ENCODE measurements at places on chromosomes 16 and 17.

DNA sequence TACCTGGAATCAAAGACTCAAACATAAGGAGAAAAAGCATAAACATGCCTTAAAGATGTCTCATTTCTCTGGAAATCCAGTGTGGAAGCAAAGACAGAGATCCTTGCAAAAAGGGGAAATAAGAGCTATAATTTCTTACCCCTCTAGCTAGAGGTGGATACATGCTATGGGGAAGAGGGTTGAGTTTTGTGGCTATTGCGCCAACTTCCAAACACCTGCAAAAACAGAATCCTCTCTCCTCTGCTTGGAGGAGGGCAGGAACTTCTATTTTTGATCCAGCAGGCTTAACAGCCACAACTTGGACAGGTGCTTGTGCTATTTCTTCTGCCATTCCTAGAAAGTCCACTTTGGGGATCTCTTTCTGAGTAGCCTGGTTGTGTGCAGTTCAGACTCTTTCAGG lies 21.5 kb upstream of the NUDT7 start:
- no peak for DNase-seq

GRCh38 chr16:81495321-81496234 lies 51.0 kb downstream of the CMIP start:
- DNase-seq: peak; percentile 93

DNA sequence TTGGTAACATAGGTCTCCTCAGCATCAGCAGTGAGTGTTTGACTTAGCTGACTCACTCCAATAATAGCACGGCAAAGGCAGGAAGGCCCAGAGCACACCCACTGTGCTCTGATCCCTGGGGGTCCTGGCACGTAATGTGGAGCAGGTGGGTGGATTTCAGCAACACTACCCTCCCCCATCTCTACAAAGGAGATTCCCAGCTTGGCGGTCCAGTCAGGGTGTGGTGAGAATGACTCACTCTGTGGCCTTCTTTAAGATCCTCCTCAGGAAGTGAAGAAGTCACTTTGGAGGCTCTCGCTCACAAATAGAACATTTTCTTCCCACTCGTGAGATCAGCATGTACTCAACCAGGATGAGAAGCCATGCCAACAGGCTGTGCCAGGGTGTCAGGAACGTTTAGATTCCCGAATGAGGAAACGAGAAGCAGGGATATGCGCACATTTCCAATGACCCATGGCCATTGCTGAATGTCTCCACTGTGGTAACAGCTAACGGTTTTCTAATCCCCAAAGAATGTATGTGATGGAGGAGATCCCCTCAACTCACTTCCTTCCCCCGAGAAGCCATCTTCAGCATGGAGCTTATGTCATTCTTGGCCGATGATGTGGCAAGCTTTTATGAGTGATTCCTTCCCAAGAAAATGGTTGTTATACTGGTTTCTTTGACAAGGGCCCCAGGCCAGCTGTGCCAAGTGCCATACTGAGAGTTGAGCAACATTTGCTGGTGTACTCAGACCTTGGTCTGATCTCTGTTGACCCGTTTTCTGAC lies 365.2 kb downstream of the C16orf95 start:
- no peak for DNase-seq

DNA sequence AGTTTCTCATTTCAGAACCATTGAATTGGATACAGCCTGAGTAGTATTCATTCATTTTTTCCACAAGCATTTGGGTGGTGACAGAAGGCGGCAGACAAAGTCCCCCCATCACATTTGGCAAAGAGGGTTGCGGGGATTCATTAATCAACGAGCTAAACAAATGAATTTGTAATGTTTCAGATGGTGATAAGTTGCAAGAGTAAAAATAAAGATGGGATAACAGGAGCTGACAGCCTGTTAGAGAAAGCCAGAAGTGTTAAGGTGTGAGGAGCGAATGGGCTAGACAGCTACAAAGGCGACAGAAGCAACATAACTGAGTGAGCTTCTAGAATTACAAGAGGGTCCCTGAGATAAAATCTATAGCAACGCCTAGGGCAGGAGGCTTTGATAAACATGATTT lies 342.8 kb upstream of the HSBP1 start:
- no peak for DNase-seq

DNA sequence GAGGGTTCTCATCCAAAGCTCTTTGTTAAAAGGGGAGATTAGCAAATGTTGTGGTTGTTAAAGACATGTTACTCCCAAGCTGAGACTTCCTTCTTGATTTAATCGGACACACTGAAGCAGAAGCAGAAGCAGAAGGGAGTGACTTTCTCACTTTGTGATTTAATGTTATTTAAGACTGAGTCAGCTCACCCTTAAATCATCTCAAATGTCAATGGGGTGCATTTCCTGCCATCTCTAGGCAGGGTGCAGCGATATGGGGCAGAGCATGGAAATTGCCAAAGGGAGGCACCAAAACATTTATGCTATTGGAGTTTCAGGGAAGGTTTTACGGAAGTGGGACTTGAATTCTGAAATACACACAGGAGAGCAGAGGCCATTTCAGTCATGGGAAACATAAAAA lies 283.6 kb downstream of the ABCC12 start:
- DNase-seq: no peak

GRCh38 chr17:39836117-39836516 lies 28.0 kb downstream of the IKZF3 start:
- no peak for DNase-seq

- DNase-seq: no peak
Observed at GRCh38 chr16:8958344-8959167, 5.2 kb downstream of the USP7 start.

DNA sequence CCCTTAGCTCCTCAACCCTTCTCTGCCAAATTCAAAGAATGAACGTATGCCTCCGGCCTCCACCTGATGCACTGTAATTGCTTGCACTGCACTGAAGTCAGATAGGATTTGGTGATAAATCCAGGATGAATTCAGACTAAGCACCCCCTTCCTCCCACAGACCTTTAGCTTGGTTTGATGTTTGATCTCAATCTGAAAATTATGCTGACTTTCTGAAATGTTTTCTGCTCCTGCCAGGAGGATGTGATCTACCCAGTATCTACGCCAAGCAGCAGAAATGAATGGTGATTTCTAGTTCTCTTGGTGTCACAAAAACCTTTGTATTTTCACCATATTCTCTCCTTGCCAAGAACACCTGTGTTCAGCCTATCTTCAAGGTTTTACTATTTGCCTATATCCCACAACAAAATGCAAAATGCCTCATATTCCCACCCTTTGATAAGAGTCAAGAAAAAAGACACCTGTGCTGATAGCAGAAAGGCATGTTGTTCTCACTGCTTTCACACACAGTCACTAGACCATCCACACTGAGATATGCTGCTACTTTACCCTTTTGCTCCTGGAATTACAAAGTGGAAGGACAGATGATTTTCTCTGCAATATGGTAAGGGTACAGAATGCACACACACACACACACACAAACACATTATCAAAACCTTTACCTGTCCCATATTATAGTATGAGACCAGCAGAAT lies 14.7 kb downstream of the RFFL start:
- DNase-seq: no peak

- DNase-seq: no peak
Observed at GRCh38 chr16:23876256-23876896, 40.6 kb downstream of the PRKCB start.

DNA sequence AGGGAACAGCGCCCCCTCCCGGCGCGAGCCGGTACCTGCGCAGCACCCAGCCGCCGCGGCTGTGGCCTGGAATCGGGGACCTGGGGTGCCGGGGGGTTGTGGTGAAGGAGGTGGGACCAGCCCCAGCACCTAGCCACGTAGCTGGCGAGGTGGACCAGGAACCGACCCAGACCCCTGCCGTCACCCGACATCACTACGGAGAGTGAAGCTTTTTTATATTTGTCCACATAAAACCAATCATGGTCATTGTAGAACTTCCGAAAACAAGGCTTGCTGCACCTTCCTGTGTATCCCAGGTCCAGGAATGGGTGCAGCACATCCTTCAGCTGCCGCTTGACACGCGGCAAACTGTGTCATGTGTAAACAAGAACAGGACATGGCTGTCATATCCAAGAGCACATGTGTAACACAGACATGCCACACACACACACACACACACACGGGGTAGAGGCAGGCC lies 1.3 kb downstream of the HBQ1 start:
- DNase-seq: no peak

- DNase-seq: no peak
Observed at GRCh38 chr17:68381076-68381900, 76.0 kb downstream of the WIPI1 start.

DNA sequence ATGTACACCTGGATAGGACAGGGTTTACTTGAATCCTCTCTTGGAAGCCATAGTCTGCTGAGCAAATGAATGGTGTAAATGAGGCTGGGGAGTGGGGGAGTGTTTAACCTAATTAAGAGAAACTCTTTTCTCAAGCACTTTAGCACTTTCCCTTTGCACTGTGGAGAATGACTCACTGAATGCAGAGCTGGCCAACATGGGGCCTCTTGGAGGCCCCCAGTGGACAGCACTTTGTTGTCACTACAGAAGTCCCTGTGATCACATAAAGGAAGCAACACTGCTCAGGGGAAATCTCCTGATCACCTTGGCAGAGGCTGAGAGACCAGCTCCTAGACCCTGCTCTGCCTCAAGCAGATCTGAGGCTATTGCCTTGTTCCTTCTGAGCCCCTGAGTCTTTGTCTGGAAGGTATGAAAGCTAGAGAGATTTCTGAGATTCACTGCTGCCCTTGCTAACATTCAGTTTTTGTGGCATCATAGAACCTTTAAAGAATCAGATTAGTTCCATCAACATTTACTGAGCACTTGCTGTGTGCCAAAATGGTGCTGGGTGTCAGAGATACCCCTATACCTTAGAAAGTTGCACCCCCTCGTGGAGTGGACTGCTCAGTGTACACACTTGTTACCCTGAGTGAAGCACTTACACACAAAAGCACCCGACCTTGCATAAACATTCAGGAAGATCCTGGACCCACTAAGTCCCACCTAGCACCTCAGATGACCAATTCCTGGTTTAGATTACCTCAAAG lies 230.1 kb upstream of the CCL2 start:
- no peak for DNase-seq

DNA sequence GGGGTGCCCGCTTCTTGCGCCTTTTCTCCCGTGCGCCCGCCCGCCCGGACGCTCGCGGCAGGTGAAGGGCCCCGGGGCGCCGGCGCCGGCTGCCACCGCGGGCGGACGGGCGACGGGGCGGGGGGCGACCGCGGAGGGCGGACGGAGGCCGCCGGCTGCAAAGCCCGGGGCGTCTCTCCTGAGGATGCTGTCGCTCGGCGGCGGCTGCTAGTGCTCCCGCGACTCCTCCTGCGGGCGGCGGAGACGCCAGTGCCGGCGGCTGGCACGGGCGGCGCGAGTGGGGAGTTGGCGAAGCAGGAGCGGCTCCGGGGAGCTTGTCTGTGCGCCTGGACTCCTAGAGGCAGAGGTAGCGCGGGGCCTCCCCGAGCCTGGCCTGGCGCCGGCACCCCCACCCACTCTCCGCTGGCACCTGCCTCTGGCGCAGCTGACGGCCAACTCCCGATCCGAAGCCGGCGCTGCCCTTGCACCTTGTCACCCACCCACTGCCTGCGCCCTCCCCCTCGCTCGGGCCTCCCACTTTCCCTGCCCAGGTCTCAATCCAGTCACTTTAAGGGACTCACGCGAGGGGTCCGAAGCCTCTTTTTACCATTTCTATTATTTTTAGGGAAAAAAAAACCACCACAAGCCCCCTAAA lies at the start of gene FAM20A:
TSS of gene FAM20A (minus strand) at position 437 of the 634 bp plus-strand sequence. CDS start 701 bp downstream, outside the sequence.
- no peak for DNase-seq

DNA sequence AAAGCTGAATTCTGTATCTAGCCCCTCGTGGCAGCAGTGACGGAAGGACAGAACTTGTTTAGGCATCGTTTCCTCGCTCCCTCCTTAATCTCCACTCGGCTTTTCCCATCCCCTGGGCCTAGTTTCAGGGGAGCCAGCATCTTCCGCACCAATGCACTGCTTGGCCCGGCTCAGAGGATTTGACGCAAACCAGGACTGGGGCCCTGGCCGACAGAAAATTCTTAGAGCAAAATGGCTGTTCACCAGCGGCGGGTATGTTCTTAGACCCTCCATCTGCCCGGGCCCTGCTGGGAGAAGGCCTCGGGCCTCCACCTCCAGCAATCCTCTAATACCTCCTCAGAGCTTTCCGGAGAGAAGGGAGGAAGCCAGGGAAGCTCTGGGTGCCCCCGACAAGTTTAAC lies 54.6 kb downstream of the TBC1D16 start:
- no peak for DNase-seq

DNA sequence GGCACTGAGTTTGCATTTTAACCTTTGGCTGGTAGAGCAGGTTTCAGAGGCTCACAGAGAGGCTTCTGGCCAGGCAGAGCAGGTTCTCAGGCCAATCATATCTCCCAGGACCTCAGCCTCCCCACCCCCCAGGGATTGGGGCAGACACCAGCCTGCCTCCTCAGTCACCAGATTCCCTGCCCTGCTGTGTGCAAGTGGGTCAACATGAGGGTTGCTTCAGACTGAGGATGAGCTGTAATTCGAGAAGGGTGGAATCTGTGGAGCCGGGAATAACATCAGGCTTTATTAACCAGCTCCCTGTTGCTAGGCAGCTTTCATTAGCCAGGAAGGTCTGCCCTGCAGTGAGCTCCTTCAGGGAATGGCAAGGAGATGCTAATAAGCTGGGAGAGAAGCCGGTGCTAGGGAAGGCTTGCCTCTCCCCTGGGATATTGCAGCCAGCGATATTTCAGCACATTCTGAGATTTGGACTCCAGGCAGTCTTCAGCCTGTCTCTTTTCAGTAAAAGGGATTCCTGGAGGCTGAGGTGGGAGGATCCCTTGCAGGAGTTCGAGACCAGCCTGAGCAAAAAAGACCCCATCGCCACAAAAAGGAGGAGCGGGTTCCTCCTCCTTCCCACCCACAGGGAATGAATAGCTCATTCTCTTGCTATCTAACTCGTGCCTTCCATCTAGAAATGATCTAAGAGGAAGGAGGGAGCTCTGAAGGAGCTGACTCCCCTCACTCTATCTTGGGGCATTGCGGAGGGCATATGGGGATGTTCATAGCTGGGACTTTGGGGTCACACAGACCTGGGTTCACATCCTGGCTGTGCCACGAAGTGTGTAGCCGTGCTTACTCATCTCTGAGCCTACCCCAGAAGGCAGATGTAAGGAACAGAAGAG lies 10.7 kb downstream of the SGSM2 start:
- DNase-seq: no peak

- no peak for DNase-seq
Observed at GRCh38 chr16:13795131-13795530, 124.8 kb upstream of the ERCC4 start.

DNA sequence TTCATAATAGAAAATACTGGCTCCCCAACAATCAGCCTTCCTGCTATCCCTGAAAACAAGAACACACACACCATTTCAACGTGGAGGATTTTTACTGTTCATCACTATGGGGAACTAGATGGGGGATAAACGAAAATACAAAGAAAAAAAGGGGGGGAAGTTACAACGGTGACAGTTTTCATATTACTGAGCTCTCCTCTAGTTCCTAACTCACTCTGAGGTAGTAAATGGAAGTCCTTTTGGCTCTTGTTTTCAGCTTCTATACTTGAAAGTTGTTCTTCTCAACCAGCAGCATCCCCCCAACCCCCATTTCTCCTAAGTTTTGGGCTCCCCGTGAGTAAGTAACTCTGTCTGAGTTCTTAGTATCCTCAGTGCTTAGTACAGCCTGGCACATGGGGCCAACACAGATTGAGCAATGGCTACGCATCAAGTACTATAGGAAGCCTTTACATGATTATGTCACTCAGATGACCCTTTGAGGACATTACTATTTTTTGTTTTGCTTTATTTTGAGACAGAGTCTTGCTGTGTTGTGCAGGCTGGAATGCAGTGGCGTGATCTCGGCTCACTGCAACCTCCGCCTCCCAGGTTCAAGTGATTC lies 4.2 kb upstream of the CORO7 start:
- DNase-seq: no peak
